ENCODE measurements at places on chromosomes 6 and 20. TPM values are rescaled to one million over a fixed set of nuclear protein-coding genes. Genes with fewer than 3 reads are reported as not detected.

DNA sequence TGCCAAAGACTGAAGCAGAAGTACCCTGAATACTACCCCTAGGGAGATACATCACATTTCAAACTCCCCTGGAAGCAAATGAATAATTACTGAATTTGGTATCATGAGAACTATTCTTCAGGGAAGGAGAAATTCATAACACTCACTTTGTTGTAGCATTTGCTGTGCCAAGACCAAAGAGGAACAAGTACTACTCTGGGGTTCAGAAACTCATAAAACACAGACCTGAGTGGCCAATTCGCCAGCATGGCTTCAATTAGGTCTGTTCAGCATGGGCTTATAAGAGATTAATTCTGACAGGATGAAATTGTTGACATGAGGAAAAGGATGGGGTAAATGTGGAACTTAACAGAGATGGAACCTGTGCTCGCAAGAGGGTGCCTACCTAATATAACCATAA, 6.5 kb downstream of the ELOVL5 start:
- no peak overlapping the region for H3K27ac ChIP-seq
- H3K36me3 ChIP-seq, result no peaks in the 10 kb centered on the region
- H3K27me3 ChIP-seq, result no peaks in the 10 kb centered on the region
- no peak for DNase-seq

DNA sequence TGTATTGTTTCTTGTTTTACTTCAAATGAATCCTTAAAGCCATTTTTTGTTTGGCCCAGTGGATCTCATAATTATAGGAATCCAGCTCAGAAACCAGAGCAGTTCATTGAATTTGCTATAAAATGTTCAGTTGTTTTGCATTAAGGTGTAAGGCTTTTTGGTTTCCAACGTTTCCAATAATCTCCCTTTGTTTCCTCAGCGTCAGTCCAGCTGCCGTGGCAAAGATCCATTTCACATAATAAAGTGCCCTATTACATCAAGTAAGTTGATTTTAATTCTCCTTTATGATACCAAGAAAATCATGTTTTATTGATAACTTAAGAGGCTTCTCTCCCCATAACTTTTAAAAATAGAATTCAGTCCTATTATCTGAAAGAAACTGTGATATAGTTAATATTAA, 472.6 kb downstream of the UTRN start:
- no peaks in the 10 kb centered on the region for H3K27me3 ChIP-seq
- H3K27ac ChIP-seq, result no peak overlapping the region

GRCh38 chr6:133254552-133255228, 13.5 kb downstream of the EYA4 start:
- peaks cover 15% of the 10 kb centered on the region for H3K4me1 ChIP-seq
- no peaks in the 10 kb centered on the region for H3K36me3 ChIP-seq
- H3K27me3 ChIP-seq, result no peaks in the 10 kb centered on the region
- no peak overlapping the region for H3K4me3 ChIP-seq
- peak; percentile 87 for DNase-seq

DNA sequence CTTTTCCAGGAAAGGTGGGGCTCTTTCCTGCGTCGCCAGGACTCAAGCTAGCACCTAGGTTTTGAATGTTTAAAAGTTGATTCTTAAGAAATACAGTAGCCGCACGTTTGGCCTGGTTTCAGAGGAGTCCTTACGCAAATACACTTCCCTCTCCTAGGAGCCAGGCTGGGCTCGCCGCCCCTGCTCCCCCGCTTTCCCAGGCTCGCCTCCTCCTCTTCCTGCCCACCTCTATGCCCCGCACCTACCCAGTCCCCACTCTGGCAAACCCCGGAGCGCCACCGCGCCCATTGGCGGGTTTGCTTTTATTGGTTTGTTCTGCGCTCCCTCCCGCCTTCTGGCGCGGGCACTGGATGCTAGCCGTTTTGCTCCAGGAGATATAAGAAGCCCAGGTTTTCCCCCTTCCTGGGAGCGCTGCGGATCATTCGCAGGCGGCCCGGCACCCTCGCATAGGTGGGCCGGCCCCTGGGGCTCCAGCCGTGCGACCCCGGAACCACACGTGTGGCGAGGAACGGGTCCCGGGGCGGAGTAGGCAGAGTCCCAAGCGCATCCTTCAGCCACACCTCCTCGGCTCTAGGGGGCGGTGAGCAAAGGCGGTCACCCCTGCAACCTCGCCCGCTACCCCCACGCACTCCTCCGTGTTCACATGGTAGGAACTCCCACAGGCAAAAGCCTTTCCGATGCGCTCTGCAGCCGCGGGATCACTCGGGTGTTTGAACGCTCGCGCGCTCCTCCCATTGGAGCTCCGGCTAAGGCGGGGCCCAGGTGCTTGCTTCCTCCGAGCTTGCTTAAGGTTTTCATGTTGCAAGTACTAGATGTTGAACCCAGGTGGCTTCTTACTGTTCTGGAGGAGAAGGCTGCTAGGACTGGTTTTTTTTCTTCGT, 119.0 kb downstream of the RTN4IP1 start:
- peak; percentile 88 for DNase-seq
- peak overlapping the region; percentile 66 for H3K4me3 ChIP-seq
- H3K27ac ChIP-seq, result no peak overlapping the region
- peaks cover 29% of the 10 kb centered on the region for H3K4me1 ChIP-seq
- H3K36me3 ChIP-seq, result no peaks in the 10 kb centered on the region
- H3K27me3 ChIP-seq, result peaks cover 26% of the 10 kb centered on the region

DNA sequence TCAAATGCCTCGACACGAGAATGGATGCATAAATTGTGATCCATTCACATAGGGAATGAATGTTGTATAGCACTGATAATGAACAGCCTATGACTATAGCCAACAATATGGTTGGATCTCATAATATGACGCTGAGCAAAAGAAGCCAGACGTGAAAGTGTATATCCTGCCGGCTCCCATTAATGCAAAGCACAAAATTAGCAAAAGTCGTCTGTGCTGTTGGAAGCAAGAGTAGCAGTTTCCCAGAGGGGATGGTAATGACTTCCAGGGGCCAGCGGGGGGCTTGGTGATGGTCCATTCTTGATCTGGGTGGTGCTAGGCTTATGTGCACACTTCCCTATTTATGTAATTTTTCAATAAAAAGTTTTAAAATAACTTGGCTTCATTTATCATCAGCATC, 1.0 kb upstream of the TAGAP start:
- no peak overlapping the region for H3K27ac ChIP-seq
- no peak overlapping the region for H3K4me3 ChIP-seq
- H3K27me3 ChIP-seq, result peaks cover 45% of the 10 kb centered on the region
- H3K36me3 ChIP-seq, result no peaks in the 10 kb centered on the region
- DNase-seq, result peak; percentile 37

DNA sequence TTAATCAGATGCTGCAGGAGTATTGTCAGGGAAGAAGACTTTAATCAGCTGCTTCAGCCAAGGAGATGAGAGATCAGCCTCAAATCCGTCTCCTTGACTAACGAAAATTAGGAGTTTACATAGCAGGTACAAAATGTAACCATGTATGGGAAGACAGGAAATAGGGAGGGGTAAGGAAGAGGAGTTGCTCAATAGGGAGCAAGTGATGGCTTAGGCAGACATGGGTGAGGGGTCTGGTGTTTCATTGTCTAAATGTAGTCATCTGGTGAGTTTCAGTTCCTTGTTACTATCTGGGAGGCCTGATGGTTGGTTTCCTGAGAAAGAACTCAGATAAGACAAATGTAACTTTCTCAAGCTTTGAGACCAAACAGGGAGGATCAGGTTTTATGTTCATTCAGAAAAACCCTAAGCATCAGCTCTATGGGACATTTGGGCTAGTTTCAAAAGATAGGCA, 217.3 kb upstream of the SULF2 start:
- H3K4me3 ChIP-seq, result no peak overlapping the region
- peaks cover 9% of the 10 kb centered on the region for H3K4me1 ChIP-seq
- H3K27me3 ChIP-seq, result no peaks in the 10 kb centered on the region
- no peak for DNase-seq

- H3K4me3 ChIP-seq, result no peak overlapping the region
- DNase-seq, result no peak
- H3K27me3 ChIP-seq, result peaks cover 9% of the 10 kb centered on the region
- no peak overlapping the region for H3K27ac ChIP-seq
- no peaks in the 10 kb centered on the region for H3K36me3 ChIP-seq
Measured at GRCh38 chr20:38834868-38835267, 29.4 kb downstream of the PPP1R16B start.

- no peak overlapping the region for H3K27ac ChIP-seq
- no peaks in the 10 kb centered on the region for H3K4me1 ChIP-seq
- H3K36me3 ChIP-seq, result no peaks in the 10 kb centered on the region
- no peak for DNase-seq
Measured at GRCh38 chr20:31908424-31908823, 38.0 kb downstream of the TTLL9 start.

GRCh38 chr20:18754030-18754652, 59.4 kb upstream of the SCP2D1 start:
- H3K4me1 ChIP-seq, result no peaks in the 10 kb centered on the region
- H3K4me3 ChIP-seq, result no peak overlapping the region
- no peaks in the 10 kb centered on the region for H3K36me3 ChIP-seq
- no peaks in the 10 kb centered on the region for H3K27me3 ChIP-seq
- DNase-seq, result no peak

DNA sequence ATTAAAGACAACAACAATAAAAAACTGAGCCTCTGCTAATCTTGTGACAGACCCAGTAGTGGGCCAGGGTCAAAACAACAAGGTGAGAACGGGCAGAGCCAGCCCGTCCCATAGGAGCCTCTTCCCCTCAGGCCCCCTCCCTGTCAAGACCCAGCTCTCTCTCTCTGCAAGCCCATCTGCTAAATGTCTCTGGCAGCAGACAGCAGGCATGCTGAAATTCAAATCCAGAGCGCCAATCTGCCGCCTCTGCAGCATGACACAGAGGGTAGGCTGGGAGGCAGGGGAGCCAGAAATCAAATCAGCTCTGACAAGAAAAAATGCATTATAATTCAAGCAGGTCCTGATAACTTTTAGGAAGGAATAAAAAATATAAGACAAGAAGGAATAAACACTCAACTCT, 26.3 kb downstream of the METTL24 start:
- H3K27me3 ChIP-seq, result no peaks in the 10 kb centered on the region
- H3K36me3 ChIP-seq, result no peaks in the 10 kb centered on the region
- DNase-seq, result no peak

DNA sequence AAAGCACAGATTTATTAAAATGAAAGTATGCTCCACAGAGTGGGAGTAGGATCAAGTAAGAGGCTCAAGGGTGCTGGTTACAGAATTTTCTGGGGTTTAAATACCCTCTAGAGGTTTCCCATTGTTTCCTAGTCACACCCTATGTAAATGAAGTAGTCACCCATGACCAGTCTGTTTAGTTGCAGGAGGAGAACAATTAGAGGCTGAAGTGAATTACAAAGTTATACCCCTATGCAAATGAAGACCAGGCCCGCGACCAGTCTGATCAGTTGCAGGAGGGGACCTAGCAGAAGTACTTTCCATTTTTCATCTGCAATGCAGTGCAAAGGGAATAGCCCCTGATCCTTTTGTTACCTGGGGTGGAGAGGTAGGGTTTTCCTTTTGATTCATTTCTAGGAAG, 11.8 kb upstream of the FILIP1 start:
- DNase-seq, result no peak
- H3K27ac ChIP-seq, result no peak overlapping the region
- no peak overlapping the region for H3K4me3 ChIP-seq
- no peaks in the 10 kb centered on the region for H3K4me1 ChIP-seq
- no peaks in the 10 kb centered on the region for H3K27me3 ChIP-seq
- H3K36me3 ChIP-seq, result no peaks in the 10 kb centered on the region

GRCh38 chr6:151275121-151275520, 35.4 kb downstream of the AKAP12 start:
- no peaks in the 10 kb centered on the region for H3K27me3 ChIP-seq
- DNase-seq, result no peak
- H3K36me3 ChIP-seq, result no peaks in the 10 kb centered on the region
- peaks cover 9% of the 10 kb centered on the region for H3K4me1 ChIP-seq

GRCh38 chr6:2771079-2771478, 5.9 kb downstream of the WRNIP1 start:
- peaks cover 32% of the 10 kb centered on the region for H3K36me3 ChIP-seq
- DNase-seq, result no peak
- no peak overlapping the region for H3K4me3 ChIP-seq
- H3K27ac ChIP-seq, result no peak overlapping the region

- H3K36me3 ChIP-seq, result no peaks in the 10 kb centered on the region
- peaks cover 29% of the 10 kb centered on the region for H3K27me3 ChIP-seq
- peak; percentile 96 for DNase-seq
Measured at GRCh38 chr20:57902473-57902872, 192.7 kb upstream of the PMEPA1 start.

DNA sequence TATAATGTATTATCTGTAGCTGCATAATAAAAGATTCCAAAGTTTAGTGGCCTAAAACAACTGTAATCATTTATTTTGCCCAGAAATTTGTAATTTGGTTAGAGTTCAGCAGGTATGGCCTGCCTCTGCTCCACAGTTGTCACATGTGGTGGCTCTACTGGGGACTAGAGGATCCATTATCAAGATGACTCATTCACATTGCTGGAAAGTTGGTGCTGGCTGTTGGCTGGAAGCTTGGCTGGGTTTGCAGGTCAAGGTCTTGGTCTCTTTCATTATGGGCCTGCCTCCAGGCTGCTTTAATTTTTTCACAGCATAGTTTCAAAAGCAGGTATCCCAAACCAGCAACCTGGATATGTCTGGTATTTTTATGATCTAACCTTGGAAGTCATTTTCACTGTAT, 17.6 kb downstream of the TRDN start:
- no peaks in the 10 kb centered on the region for H3K4me1 ChIP-seq
- no peak overlapping the region for H3K27ac ChIP-seq
- H3K36me3 ChIP-seq, result no peaks in the 10 kb centered on the region
- H3K27me3 ChIP-seq, result no peaks in the 10 kb centered on the region
- DNase-seq, result no peak
- H3K4me3 ChIP-seq, result no peak overlapping the region

DNA sequence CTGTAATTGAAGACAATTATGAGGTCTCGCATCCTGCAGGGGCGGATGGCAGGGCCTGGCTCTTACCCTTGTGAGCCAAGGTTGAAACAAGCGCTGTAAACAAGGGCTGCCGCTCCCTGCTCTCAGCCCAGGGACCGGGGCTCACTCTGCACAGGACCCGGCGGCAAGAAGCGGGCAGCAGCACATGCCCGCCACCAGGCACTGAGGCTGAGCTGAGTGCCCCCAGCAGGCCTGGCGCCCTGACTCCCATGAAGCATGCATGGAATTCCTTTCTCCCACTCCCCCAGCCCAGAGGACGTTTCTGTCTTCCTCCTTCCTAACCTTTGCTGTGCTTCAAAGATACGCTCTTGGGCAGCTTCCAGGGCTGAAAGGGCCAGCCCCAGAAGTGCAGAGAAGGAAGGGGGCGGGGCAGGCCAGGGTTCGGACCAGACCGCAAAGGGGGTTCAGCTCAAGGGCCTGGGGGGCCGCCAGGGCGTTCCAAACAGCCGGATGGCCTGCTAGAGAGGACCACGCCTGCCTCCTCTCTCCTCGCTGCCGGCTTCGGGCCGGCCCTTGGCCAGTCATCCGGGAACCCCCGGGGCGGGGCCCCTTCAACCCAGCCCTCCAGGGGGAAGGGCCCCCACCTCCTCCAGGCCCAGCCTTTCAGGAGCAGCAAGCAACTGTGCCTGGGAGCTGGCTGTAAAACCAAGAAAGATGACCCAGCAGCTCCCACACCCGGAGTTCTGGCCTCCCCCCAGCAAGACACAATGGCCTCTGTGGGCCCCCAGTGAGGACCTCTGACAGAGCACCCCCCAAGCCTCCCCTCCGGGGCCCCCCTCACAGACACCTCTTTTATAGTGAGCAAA, 109.9 kb downstream of the NOL4L start:
- peak; percentile 100 for DNase-seq
- H3K4me1 ChIP-seq, result peaks cover 25% of the 10 kb centered on the region
- H3K27me3 ChIP-seq, result no peaks in the 10 kb centered on the region
- H3K36me3 ChIP-seq, result no peaks in the 10 kb centered on the region
- H3K27ac ChIP-seq, result peak overlapping the region; percentile 77

ZC3H12D gene
- total RNA-seq, result under 0.01 TPM

SALL4 gene
- 3.5 TPM for total RNA-seq

CYP24A1 gene
- not detected for total RNA-seq

SLC13A3 gene
- total RNA-seq, result 1.8 TPM

RRAGD gene
- 3.3 TPM for total RNA-seq

PLA2G7 gene
- 0.36 TPM for total RNA-seq

SHLD1 gene
- 1.5 TPM for total RNA-seq

MUCL3 gene
- total RNA-seq, result not detected

L3MBTL3 gene
- total RNA-seq, result 8.7 TPM

Data from osteoblast (primary cell).